ENCODE measurements at places on chromosomes 2 and 18.

- DNase-seq = no peak
Observed at GRCh38 chr2:85158559-85159273, 25.5 kb downstream of the TCF7L1 start.

- no peak for DNase-seq
Observed at GRCh38 chr2:216503697-216504375, 5.2 kb downstream of the RPL37A start.

GRCh38 chr2:1055014-1055595 is 104.5 kb downstream of the SNTG2 start:
- no peak for DNase-seq

- no peak for DNase-seq
Observed at GRCh38 chr2:191217580-191217979, 27.6 kb upstream of the MYO1B start.

- DNase-seq = no peak
Observed at GRCh38 chr18:62109676-62110075, 77.2 kb downstream of the PIGN start.

GRCh38 chr2:145235312-145235711 is 715.4 kb upstream of the ZEB2 start:
- no peak for DNase-seq

DNA sequence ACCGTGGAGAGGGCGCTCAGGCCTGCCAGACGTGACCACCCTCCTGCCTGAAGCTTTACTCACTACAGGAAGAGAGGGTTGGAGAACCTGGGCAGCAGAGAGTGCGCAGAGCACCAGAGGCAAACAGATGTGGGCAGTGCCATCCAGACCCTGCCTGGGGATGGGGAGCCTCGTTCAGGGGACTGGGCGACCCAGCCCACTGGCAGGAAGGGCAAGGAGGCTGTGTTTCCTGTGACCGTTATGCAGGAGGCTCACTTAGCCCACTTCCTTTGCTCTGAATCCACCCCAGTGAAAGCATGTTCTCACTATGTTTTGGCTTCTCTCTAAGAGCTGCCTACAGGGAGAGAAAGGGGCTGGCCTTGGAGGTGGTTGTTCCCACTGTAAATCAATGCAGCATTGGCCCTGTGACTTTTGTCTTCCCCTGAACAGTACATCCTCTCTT is 23.0 kb upstream of the ACKR3 start:
- DNase-seq = no peak

- DNase-seq = no peak
Observed at GRCh38 chr2:84212611-84213314, 246.3 kb downstream of the SUCLG1 start.

DNA sequence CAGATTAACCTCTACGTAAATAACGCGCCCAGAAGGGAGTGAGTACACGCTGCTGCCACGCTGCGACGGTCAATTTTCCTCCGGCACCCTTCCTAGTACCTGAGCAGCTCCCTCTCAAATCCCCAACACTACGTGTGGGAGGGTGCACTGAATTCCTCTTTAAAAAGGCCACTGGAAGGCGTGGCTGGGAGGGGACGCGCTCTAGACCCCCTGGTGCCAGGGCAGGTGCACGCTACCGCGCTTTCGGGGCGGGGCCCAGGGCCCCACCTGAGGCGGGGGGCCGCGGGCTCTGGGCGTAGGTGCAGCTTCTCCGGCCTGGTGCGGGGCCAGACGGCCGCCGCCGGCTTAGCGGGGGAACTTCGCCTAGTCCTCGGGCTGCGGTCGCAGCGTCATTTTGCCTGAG is 668 bp upstream of the ANKRD12 start:
- DNase-seq = no peak

DNA sequence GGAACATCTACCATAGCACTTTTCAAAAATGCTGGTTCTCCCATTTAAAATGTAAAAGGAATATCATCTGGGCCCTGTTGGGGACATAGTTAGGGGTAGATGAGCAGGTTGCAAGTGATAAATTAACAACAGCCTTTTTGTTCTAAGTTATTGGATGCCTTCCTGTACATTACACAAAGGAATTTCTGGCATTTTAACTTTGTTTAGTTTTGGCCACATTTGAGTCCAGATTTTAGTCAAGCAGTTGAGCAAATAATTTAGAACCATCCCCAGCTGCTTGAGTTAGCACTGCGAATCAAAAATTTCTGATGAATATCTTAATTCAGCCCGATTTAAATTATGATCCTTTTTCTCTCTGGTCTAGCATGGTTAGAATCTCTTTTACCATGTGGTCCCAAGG is 124.4 kb downstream of the TTC27 start:
- no peak for DNase-seq

DNA sequence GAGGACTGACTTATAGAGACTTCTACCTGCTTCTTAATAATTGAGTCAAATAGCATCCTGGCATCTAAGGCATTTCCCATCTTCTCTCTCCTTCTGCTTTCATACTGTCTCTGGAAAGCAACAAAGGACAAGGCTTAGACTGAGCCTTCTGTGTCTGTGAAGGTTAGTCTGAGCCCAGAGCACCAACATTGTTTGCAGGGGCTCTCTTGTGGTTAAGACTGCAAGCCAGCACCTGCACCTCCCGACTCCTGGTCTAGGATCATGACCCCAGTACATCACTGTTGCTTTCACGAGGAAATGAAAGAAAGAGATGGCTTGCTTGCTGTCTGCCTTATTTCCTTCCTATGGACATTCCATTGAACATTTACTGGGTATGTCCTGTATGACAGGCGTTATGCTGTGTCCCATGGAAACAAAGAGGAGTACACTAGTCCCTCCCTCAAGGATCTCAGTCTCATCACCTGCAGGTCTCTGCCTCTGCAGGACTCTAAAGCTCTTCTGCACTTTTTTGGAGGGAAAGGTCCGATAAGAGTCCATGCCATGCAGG is 315.8 kb upstream of the EPAS1 start:
- no peak for DNase-seq
